Endothelial cell of coronary artery (primary cell): ENCODE measurements at places on chromosomes 1 and 21. TPM values are rescaled to one million over a fixed set of nuclear protein-coding genes. Genes with fewer than 3 reads are reported as not detected.

GSTM1 gene
- 2.7 and 5.4 TPM in 2 replicates for total RNA-seq

ELF3 gene
- total RNA-seq: 0.09 and 0.18 TPM in 2 replicates

C1orf53 gene
- total RNA-seq: 2.6 and 4.0 TPM in 2 replicates

HUNK gene
- total RNA-seq: not detected in 2 replicates

XKR8 gene
- 3.8 and 4.4 TPM in 2 replicates for total RNA-seq

NTMT2 gene
- total RNA-seq: not detected in 2 replicates

ADAMTSL4 gene
- total RNA-seq: 0.18 and 0.56 TPM in 2 replicates
